Esophagus squamous epithelium (tissue), 5 donors: ENCODE measurements at places on chromosomes 12 and 14. TPM values are rescaled to one million over a fixed set of nuclear protein-coding genes. Genes with fewer than 3 reads are reported as not detected.

BCAT1 gene
- 0.87 TPM for total RNA-seq

KRT71 gene
- not detected for total RNA-seq

GLIPR1L2 gene
- 0.15 TPM for total RNA-seq

RDH5 gene
- 3.7 TPM for total RNA-seq

AQP2 gene
- total RNA-seq = not detected

TAS2R13 gene
- 0.88 TPM for total RNA-seq

MANSC4 gene
- total RNA-seq = not detected

TAS2R7 gene
- total RNA-seq = not detected

LTBP2 gene
- total RNA-seq = 10.3 TPM

OS9 gene
- 151 TPM for total RNA-seq

GPR137C gene
- 0.95 TPM for total RNA-seq

FAM90A1 gene
- not detected for total RNA-seq

CDH24 gene
- 3.4 TPM for total RNA-seq

CLIP1 gene
- total RNA-seq = 112 TPM

ACOT4 gene
- total RNA-seq = 2.0 TPM

TCHP gene
- total RNA-seq = 16.3 TPM

LGALS3 gene
- 565 TPM for total RNA-seq

ENDOU gene
- 112 TPM for total RNA-seq

TOMM20L gene
- total RNA-seq = not detected

LIN7A gene
- 0.57 TPM for total RNA-seq

ANO4 gene
- total RNA-seq = not detected

C14orf39 gene
- total RNA-seq = not detected

DIABLO gene
- 50.0 TPM for total RNA-seq

PROX2 gene
- not detected for total RNA-seq

TMEM63C gene
- 9.7 TPM for total RNA-seq

KLRC2 gene
- 0.83 TPM for total RNA-seq

OTOGL gene
- 0.57 TPM for total RNA-seq

NANOG gene
- not detected for total RNA-seq

NPAS3 gene
- total RNA-seq = 1.1 TPM

NRIP2 gene
- 0.38 TPM for total RNA-seq

SMCO3 gene
- total RNA-seq = 0.50 TPM

POTEM gene
- total RNA-seq = not detected

CCDC196 gene
- total RNA-seq = not detected

PTGES3 gene
- 157 TPM for total RNA-seq

SLC10A1 gene
- total RNA-seq = not detected

GARIN6 gene
- not detected for total RNA-seq

IL31 gene
- not detected for total RNA-seq

POLE2 gene
- total RNA-seq = 8.4 TPM

PRKD1 gene
- total RNA-seq = 1.1 TPM

FGF6 gene
- not detected for total RNA-seq

PPFIA2 gene
- total RNA-seq = 2.3 TPM

CHST11 gene
- total RNA-seq = 12.6 TPM
